Glutamatergic neuron (in vitro differentiated cells): ENCODE measurements at places on chromosomes 7 and 10.

DNA sequence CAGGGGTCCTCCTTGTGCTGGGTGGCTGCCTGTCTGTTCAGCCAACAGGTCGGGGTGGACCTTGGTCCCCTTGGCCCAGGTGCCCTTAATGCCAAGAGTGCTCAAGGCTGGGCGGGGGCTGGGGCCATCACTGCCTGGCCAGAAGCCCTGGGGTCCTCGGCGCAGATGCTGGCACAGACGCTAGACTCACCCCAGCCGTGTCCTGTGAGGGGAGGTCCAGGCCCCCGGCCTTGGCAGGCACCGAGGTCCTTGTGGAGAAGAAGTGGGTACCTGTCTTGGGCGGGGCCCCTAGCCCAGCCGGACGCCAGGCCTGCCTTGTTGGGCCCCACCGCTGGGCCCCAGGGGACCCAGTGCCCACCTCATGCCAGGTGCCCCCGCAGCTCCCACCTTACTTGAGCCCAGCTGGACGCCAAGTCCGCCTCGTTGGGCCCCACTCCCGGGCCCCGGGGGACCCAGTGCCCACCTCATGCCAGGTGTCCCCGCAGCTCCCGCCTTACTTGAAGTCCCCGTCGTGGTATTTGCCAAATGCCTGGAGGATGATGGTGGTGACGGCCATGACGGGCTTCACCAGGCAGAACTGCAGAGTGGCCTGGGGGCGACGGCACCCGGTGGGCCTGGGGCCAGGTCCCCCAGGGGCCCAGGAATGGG is 6.5 kb downstream of the TMEM184A start:
- DNase-seq = no peak

DNA sequence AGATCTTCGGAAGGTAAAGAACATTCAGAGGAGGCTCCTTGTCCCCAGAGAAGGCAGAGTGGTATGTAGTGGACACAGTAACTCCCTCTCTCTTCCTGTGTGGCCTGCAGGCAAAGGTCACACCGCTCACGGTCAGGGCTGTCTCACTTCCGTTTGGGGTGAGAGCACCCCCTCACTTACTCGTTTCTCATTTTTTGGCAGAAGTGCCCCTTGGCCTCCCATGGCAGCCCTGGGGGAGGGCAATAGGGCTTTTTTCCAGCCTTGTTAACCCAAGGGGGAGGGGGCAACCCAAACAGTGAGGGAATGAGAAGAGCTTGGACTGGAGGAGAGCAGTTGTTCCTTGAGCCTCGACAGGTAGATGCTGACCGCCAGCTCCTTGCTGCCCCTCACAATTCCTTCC is 31.8 kb upstream of the SRGN start:
- DNase-seq = no peak

GRCh38 chr10:73998623-73998928 is 660 bp downstream of the VCL start:
- DNase-seq = peak; percentile 24

- peak; percentile 48 for DNase-seq
Measured at GRCh38 chr7:66043681-66044497, 31.7 kb upstream of the ASL start.

- DNase-seq = no peak
Measured at GRCh38 chr10:17196045-17196444, 5.4 kb downstream of the TRDMT1 start.

GRCh38 chr10:7274293-7274692 is 136.5 kb downstream of the SFMBT2 start:
- no peak for DNase-seq

DNA sequence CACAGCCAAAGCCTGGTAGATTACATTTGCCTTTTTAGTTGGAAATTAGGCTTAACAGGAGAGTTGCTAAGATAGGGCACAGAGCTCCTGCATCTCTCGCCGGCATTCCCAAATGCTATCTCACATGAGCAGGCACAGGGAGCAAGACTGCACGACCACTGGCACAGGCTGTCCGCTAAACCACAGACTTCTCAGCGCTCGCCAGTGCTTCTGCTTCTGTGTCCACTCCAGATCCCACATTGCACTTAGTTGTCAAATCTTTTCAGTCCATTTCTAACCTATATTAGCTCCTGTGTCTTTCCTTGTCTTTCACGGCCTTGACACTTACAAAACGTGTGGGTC is 138.9 kb downstream of the EGFR start:
- no peak for DNase-seq

GRCh38 chr7:38796626-38797501 is 112.1 kb downstream of the VPS41 start:
- peak; percentile 59 for DNase-seq

GRCh38 chr7:36949711-36950600 is 225.7 kb upstream of the AOAH start:
- no peak for DNase-seq

DNA sequence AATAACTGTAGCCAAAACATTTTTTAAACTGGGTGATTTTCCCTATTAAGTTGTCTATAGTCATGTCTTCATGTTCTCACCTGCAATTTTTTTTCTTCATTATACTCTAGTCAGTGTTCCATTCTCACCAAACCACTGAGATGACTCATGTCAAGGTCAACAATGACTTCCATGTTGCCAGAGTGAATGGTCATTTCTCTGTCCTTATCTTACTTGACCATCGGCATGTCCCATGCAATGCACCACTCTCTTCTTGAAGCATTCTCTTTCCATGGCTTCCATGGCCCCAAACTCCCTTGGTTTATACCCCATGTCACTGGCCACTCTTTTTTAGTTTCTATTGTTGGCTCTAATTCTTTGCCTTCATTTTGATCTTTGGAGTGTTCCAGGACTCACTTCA is 173.9 kb downstream of the PPP1R17 start:
- no peak for DNase-seq

- peak; percentile 84 for DNase-seq
Measured at GRCh38 chr10:117165538-117166417, 27.7 kb upstream of the VAX1 start.

DNA sequence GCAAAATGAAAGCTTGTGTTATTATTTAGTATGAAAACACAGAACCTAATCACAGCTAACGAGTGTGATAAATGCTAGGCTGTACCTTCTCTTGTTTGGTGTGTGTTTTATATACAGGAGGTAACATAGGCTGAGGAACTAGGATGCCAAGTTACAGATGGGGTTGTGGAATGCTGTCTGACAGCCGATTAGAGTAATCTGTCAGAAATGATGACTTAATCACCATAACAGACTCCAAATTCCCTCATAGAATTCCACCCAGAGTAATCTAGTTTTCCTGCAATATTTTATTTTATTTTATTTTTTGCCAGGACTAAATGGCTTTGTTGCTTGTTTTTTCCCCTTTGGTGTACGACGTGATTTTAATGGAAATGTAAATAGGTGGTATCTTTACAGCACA is 221.2 kb downstream of the CELF2 start:
- DNase-seq = no peak

GRCh38 chr10:97197030-97197500 is 11.3 kb upstream of the SLIT1 start:
- no peak for DNase-seq

GRCh38 chr10:23505797-23506465 is 67.1 kb downstream of the OTUD1 start:
- no peak for DNase-seq

DNA sequence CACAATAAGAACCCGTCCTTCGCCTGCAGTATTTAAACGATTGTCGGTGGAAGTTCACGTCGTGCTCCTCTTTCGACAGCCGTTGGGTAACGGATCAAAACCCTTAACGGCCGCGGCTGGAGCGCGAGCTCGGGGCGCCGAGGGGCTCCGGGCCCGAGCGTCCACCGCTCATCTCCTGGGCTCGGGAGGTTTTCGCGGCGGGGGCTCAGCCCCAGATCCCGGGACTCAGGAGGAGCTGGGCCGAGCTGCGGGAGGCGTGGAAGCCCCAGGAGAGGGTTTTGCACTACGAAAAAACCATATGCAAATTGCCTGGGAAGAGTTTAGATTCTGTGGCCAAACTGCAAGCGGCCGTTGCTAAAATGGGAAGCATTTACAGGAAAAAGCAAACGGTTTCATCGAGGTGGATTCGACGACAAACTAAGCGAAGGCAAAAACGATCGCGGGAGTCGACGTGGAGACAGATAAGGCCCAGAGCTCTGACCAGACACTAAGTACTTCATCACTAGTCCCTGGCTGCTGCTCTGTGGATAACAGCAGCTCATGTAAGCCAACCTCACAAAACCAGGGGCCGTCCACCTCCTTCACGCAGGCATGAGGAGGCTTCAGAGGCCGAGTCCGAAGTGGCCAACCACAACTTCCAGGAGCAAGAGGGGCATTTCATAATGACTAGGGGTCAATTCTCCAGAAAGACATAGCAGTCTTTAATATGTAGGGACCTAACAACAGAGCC is 129.7 kb downstream of the MARCHF5 start:
- DNase-seq = no peak

GRCh38 chr10:110058212-110058611 is 50.4 kb downstream of the ADD3 start:
- no peak for DNase-seq
